ENCODE measurements at places on chromosomes 6 and 20. TPM values are rescaled to one million over a fixed set of nuclear protein-coding genes. Genes with fewer than 3 reads are reported as not detected.
A peak's percentile ranks its signal among the peaks of the same experiment; 100 is the strongest.

DNA sequence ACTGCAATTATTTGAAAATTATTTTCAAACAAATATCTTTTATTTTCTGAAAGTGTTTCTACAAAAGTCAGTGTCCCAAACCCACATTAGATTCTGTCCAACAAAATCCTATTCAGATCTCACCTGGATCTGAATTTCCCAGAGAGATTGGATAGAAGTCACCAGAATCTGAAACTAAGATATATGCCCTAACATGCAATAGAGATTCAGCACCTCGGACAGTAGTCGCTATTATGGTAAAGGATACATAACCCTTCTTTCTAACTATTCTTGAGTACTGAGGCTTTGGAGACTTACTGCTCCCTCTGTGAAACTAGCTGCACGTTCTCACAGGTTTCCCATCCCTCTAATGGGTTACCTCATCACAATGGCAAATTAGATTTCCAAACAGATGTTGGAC, 151.4 kb downstream of the ID4 start:
- DNase-seq = peak; percentile 19

DNA sequence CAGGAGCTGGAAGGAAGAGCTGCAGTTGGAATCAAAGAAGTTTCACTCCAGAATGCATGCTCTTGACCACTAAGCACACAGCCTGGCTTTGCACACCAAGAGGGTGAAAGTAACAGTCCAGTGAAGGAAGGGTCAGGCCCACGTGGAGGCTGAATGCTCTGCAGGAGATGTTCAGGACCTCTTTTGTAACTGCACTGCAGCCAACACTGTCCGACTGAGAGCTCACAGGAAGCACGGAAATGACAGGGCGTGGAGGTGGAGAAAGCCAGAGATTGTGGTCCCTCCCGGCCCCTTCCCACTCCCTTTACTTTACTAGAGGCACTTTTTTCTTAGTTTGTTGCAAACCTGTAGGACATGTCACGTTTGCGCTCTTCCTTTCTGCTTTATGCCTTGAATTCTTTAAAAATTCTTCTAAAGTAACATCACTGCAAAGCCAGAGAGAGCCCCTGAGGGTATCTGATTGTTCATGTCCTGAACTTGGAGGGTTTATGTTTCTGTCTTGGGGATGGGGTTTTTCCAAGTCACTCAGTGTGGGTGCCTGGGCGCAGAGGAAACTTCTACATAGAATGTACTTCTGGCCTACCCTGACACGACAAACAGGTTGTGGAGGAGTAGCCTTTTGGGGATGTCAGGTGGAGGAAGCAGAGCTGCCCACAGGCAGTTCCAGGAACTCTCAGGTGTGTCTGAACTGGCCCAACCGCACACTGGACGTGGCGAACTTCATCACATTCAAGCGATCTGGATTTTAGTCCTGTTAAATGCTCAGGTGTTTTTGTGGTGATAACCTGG, 40.9 kb downstream of the JAG1 start:
- no peak for DNase-seq

TAP1 gene
- total RNA-seq = 57.6 TPM

- no peak for DNase-seq
Observed at GRCh38 chr6:21596145-21596948, 2.8 kb downstream of the SOX4 start.

DNA sequence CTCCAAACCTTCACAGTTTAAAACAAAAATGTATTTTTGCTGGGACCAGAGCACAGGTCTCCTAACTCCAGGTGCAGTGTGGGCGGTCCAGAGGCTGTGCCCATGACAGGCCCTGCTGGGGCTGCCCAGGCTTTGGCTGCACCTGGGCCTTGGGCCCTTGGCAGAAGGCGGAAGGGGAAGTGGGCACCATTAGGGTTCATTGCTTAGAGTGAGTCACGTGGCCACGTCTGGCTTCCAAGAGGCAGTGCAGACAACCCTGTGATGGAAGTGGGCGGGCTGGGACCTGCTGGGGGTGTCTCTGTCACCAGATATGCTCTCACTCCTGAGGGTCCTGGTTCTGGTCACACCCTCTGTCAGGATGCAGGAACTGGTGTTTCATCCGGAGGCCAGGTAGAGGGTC, 302.2 kb downstream of the QKI start:
- DNase-seq = no peak

HUS1B gene
- not detected for total RNA-seq

- DNase-seq = peak; percentile 56
Observed at GRCh38 chr6:139519571-139520031, 145.2 kb upstream of the CITED2 start.

YTHDF1 gene
- 18.8 TPM for total RNA-seq

DNA sequence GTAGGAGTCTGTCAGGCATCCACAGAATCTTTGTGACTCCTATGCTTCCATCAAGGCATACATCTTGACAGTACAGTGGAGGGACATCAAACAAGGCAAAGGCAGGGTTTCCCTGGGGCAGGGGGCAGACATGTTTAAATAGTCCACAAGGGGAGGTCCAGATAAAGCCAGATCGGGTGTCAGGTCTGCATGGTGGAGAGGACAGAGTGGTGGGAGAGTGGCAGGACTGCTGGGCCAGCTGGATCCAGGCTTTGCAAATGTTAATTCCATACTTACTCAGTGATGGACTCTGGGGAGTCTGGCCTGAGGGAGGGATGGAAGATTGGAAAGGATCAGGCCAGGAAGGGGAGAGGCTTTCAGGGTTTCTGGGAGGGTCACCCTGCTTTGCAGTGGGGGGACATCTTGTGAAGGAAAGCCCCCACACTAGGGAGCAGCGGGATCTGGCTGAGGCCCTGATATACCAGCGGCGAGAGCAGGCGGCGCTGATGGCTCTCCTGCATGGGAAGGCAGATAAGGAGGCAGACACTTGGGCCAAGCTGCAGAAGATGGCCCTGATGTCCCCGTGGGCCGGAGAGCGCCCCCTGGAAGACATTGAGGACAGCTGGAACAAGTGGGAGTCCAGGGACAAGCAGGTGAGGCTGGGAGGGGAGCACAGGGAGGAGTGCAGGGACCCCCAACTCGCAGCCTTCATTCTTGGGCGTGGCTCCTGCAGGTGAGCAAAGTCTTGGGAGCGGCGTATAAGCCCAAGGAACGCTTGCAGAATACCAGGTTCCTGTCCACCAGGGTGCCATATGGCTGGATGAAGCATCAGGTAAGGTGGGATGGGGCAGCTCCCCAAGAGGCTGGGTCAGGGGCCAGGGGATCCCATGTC, 44.6 kb downstream of the SUN5 start:
- no peak for DNase-seq

- no peak for DNase-seq
Observed at GRCh38 chr6:41162687-41163418, at the start of gene TREM2. TSS of gene TREM2 (minus strand) at chr6:41163116. CDS start at chr6:41163082, 34 bp downstream.

GRCh38 chr20:47663354-47664067, 121.8 kb downstream of the SULF2 start:
- peak; percentile 58 for DNase-seq

- DNase-seq = peak; percentile 74
Observed at GRCh38 chr6:53418288-53418687, 69.5 kb upstream of the ELOVL5 start.

SOX18 gene
- total RNA-seq = 0.05 TPM

- no peak for DNase-seq
Observed at GRCh38 chr20:45938727-45939438, 4.4 kb downstream of the PCIF1 start.

DNA sequence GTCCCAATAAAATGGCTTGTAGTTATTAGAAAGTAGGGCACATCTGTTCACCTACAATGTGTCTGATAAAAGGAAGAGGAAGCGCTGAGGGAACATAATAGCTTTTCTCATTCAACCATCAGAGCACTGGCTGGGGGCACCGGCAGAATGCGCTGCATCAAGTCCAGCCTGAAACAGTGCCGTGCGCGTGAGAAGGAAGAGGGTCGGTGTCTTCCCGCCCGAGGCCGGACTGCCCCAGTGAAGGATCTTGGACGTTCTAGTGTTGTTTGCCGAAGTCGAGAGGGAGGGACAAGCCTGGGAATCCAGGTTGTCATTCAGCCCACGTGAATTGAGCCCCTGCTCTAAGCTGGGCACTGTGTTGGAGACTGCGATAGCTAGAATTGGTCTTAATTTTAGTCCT, 61.7 kb upstream of the MPC1 start:
- DNase-seq = no peak

DNA sequence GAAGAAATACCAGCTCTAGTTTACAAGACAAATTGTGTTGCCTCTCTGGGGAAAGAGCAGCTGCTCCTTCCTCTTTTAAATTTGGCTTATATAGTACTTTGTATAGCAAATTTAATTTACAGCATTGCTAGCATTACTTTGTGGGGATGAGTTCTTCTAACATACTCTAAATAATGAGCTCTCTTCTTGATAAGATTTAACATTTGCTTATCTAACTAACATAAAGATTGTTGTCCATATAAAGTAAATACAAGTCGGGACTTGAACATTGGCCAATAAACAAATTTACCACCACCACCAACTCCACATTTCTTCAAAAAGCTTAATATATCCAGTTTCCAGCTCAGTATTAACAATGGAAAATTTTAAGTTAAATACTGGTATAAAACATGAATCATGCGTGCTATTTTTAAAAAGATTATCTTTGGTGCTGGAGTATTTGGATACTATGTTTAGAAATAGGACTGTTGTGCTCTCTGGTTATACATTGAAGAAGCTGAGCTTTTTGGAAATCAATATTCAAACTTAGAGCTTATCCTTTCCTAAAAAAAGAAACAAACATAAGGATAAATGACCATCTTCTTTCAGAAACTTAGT, 1146.9 kb upstream of the GJE1 start:
- no peak for DNase-seq

DNA sequence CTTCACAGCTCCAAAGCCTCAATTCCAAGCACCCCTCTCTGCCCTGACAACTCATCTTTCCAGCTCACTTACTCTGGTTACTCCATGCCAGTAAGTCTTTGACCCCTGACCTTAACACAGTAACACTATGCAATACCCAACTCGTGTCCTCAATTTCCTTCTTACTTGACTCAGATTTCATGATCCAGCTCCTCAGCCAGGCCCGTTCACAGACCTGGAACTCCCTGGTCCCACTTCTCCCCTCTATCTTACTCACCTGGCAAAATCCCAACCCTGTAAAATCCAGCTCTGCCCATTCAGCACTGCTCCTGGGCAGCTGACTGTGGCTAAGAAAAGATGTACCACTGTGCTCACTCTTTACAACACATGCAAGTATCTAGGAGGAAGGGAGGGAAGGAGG, 7.9 kb downstream of the GNL1 start:
- DNase-seq = peak; percentile 95

C6orf58 gene
- 1.0 TPM for total RNA-seq

RSPO3 gene
- 0.17 TPM for total RNA-seq

DNA sequence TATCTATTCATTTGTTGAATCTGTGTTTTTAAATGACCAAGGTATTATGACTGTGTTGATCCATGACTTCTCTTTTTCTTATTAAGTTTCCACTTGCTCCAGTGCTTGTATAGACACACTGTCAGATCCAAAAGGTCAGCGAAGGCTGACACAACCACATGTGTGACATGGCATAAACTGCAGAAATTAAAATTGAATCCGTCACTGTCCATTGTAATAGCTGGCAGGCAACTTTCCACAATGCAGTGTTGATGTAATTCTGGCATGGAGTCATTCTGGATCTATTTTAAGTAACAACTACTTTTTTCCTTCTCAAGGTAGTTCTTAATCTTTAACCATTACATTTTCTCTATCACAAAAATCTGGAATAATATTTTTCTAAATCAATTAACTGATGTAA, 145.3 kb downstream of the AIG1 start:
- DNase-seq = peak; percentile 54

GRCh38 chr6:100212131-100212530, 218.1 kb upstream of the MCHR2 start:
- DNase-seq = no peak

NAPB gene
- 10.1 TPM for total RNA-seq

- DNase-seq = no peak
Observed at GRCh38 chr6:166278579-166279392, 29.4 kb downstream of the PRR18 start.

DNA sequence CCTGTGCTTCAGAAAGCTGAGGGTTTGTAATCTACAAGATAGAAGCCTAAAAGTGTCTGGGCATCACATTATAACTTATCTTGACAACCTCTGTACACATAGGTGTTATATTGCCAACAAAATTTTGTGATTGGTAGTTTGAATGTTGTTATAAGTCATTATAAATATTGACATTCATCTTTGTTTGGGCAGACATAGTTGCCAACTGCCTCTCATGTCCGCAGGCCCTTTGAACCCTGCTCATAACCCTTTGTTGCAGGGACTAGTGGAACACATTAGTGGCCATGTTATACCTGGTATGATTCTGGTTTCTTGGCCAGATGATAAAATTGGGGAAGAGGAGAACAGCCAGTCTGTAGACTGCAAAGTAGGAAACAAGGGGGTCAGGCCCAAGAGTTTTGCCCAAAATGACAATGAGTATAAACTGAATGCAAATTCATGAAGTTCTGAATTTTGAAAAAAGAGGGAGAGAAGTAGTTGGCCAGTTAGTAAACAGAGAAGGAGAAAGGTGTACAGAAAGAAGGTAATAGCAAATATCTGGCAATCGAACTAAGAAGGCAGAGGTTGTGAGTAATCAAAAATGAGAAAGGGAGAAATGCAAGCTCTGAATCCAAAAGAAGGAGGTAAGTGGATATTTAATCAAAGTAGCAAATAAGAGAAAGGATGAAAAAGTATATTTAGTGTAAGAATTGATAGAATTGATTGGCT, 21.6 kb upstream of the LMBRD1 start:
- no peak for DNase-seq

GRCh38 chr6:125154761-125155135, 1.2 kb downstream of the TPD52L1 start:
- DNase-seq = peak; percentile 16

- DNase-seq = no peak
Observed at GRCh38 chr6:145213614-145214013, 521.7 kb downstream of the EPM2A start.

- DNase-seq = no peak
Observed at GRCh38 chr6:90274451-90275030, 22.1 kb downstream of the BACH2 start.

GRCh38 chr6:7343546-7344475, 30.8 kb upstream of the SSR1 start:
- DNase-seq = no peak

ELOVL4 gene
- 1.4 TPM for total RNA-seq

DNA sequence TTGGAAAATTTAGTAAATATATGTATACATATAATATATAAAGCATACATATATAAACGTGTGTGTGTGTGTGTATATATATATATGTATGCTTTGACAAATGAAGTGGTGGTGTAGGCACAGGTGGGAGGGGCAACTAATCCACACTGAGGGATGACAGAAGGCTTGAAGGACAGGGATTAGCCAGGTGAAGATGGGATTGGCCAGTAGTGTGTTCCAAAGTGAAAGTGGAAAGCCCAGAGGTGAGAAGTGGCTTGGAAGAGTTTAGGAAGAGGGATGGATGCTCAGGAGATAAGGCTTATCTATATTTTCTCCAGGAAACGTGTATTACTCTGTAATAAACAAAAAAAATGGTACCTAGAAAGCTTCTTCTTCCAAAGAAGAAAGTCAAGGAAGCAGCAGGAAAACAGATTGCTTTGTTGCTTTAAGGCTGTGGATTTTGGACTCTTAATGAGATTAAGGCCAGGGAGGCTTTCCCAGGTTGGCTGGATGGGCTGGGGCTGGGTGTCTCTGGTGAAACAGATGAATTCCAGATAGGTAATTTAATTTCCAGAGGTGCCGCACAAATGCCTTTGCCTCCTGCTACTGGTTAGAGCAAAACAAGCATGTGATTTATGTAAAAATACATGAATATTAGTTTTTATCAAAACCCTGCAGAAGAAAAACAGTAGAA, 63.9 kb downstream of the JARID2 start:
- no peak for DNase-seq

- no peak for DNase-seq
Observed at GRCh38 chr6:33981421-33981820, 164.5 kb downstream of the GRM4 start.

TTPAL gene
- 11.5 TPM for total RNA-seq
